ENCODE measurements at places on chromosomes 3 and 15.

DNA sequence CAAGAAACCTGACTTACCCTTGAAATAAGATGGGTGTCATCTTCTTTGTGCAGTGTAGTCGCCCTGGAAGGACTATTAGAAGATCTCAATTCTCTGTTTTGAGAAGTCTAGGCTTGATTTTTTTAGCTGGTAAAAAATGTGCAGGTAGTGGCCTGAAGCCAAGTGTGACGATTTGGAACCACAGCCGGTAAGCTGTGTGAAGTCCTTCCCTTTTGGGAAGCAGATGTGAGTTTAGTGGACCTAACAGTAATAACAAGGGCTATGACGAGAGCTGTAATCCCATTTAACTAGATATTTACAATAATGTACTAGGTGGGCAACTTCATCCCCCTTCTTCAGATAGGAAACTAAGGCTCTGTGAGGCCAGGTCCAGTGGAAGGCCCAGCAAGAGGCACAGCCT lies 81.7 kb upstream of the MYZAP start:
- no peak for DNase-seq

DNA sequence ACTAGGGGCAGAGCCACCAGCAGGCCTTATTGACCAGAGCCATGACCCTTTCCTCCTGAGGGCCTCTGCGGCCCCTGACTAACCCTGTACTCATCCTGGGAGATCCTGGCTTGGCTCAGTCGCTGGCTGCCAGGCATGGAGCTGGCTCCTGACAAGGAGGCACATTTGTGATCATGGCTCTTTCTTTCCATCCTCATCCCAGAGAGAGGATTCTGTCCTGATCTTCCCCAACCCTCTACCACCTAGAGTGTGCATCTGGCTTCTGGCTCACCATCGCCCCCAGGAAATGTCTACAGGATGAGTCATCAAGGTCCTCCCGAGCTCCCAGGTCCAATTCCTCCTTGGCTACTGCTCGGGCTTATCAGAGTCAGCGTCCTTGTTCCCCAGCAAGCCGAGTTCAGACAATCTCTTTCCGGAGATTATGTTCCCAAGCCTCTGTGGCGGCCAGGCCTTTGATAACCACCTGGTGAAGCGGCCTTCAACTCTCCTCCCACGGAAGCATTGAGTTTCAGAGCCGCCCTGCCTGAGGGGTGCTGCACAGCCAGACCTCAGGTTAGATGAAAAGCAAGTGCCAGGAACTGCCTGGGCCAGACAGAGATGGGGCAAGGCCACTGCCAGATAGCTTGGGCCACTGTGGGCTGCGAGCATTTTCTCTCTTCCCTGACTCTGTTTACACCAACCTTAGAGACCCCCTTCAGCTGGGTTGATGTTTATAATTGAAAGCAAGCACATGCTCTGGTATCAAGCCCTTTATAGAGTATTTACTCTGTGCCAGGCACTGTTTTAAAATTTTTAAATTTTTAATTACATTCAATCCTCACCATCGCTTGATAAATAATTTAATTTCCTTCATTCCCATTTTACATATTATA lies 44.3 kb upstream of the MRPS22 start:
- DNase-seq = no peak

- DNase-seq = no peak
Measured at GRCh38 chr3:58591517-58592510, 14.6 kb upstream of the FAM107A start.

DNA sequence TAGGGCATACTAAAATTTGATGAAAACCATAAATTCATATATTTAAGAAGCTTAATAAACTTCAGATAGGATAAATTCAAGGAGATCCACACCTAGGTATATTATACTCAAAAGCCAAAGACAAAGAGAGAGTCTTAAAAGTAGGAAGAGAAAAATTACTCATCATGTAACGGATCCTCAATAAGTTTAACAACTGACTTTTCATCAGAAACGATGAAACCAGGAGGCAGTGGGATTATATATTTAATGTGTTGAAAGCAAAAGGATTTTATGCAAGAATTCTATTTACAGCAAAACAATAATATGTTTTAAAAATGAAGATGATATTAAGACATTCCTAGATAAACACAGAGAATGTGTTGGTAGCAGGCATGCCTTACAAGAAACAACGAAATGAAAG lies 202.7 kb downstream of the OXSM start:
- no peak for DNase-seq

- no peak for DNase-seq
Measured at GRCh38 chr3:128524374-128525299, 31.6 kb upstream of the GATA2 start.

DNA sequence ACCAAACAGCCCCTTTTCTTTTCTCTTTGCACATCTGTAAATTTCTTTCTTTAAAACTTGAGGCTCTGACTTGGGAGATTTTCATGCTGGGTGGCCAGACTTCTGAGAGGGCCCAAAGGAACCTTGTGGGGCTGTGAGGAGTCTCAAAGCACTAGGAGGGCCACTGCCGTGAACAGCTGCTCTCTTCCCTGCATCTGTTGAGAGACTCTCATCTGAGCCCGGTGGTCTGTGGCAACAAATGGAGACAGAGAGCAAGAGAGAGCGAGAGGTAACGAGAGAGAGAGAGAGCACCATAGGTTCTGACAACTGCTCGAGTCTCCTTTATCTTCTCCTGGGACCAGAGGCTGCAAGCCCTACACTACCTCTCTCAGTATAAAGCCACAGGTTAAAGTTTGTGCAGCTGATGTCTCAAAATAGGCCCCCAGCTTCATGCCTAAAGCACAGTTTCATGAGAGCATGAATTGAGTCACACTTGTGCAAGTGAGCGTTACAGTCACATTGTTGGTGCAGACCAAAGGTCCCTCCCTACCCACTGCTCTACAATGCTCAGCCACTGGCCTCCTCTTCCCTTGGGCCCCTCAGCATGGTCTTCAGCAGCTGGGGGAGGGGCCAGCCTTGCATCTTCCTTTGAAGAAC lies 60.7 kb downstream of the ZNF621 start:
- DNase-seq = no peak

- no peak for DNase-seq
Measured at GRCh38 chr15:63331456-63331855, 50.2 kb downstream of the CA12 start.

- no peak for DNase-seq
Measured at GRCh38 chr15:89138999-89139612, 50.9 kb downstream of the ABHD2 start.

DNA sequence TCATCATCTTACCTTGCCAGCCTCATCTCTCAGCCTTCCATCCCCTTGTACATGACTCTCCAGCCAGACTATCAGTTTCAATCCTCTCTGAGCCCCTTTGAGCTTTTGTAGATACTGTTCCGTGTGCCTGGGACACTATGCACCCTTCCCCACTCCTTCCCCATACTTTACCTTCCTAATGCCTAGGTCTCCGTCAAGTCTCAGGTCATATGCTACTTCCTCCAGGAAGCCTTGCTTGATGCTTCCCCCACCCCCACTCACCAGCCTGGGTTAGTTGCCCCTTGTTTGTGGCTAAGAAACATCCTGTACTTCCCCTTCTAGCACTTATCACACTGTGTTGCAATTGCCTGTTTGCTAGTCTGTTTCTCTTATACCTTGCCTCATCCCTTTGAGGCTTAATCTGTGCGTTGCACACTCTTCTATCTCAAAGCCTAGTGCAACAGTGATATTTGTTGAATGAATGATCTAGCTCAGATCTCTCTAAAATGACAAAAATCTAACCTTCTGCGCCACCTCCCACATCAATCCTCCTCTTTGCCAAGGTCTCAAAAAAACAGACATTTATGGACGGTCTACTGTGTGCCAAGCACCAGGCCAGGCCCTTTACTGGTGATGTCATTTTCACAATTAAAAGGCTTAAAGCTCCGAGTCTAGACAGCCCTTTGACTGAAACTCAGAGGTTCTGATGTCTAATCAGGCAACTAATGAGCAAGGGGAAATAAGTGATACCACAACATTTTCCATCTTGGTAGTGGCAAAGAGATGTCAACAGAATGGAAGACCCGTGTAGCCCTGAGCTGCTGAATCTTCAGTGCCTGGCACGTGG lies 6.5 kb upstream of the USP3 start:
- no peak for DNase-seq

GRCh38 chr15:76140074-76140464 lies 80.3 kb downstream of the TMEM266 start:
- no peak for DNase-seq

GRCh38 chr3:25723802-25724201 lies 59.1 kb upstream of the TOP2B start:
- no peak for DNase-seq

GRCh38 chr3:155702745-155703591 lies 41.9 kb downstream of the PLCH1 start:
- no peak for DNase-seq

GRCh38 chr3:9930804-9931418 lies 2.7 kb upstream of the CRELD1 start:
- no peak for DNase-seq

DNA sequence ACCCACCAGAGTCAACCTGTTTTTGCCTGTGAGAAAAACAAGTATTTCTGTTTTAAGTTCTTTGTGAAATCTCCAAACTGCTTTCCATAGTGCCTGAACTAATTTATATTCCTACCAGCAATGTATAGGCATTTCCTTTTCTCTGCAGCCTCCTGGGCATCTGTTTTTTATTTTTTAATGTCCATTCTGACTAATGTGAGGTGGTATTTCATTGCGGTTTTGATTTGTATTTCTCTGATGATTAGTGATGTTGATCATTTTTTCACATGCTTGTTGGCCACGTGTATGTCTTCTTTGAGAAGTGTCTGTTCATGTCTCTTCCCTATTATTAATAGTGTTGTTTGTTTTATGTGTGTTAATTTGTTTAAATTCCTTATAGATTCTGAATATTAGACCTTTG lies 820.5 kb downstream of the MCTP2 start:
- DNase-seq = no peak

GRCh38 chr15:61633951-61634350 lies 404.8 kb upstream of the RORA start:
- DNase-seq = no peak

DNA sequence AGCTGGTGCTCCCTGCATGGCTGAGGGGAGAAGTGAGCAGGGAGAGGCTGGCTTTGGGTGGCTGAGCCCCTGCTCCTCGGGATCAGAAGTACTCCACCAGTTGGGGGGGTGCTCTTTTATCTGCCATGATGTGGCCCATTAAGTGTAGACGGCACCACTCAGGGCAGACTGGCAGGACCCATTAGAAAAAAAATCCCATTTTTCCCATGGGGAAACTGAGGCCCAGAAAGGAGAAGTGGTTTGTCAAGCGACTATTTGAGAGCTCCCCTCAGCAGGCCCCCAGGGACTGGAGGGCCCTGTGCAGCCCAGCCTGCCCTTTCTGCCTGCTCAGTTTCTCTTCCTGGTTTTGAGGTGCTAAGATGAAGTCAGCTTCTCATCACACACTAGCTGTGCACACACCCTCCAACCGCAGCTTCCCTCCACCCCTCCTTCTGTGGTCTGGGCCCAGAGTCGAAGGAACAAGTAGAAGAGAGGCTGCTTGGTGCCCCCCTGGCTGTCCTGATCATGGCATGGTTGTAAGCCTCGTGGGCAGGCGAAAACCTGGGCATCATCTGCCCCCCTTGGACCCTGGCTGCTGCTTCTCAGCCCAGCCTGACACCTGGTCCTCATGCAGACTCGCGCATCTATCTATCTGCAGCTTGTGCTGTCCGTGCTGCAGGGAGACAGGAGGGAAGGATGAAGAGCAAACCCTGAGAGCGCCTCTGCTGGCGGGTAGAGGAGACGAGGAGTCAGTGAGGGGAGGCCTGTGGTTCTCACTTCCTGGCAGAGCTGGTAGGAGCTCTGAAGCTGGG lies 5.6 kb downstream of the CSK start:
- DNase-seq = peak; percentile 57

GRCh38 chr15:76642671-76643070 lies 262.5 kb downstream of the SCAPER start:
- DNase-seq = no peak

- no peak for DNase-seq
Measured at GRCh38 chr15:74122403-74123130, 7.8 kb upstream of the ISLR2 start.

DNA sequence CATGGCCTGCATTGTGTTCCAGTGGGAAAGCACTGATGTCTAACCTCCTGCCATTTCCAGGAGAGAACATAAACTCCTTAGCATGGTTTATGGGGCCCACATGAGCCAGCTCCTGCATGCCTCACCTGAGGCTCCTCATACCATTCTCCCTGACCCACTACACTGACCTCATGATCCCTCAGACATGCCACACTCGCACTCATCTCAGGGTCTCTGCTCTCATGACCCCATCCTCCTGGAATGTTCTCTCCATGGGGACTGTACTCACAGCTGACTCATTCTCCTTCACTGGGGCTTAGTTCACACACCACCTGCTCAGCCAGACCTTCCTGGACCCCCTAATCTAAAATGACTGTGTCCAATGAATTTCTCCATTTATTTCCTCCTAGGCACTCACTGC lies 4.0 kb upstream of the LMCD1 start:
- DNase-seq = no peak

DNA sequence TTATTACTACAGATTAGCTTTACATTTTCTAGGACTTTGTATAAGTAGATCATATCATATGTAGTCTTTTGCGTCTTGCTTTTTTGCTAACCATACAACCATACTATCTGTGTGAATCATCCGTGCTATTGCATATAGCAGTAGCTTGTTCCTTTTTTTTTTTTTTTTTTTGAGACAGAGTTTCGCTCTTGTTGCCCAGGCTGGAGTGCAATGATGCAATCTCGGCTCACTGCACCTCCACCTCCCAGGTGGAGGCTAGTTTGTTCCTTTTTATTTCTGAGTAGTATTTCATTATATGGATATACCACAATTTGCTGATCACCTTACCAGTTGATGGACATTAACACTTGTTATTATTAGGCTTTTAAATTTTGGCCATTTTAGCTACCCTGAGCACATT lies 54.5 kb upstream of the TBL1XR1 start:
- DNase-seq = no peak

DNA sequence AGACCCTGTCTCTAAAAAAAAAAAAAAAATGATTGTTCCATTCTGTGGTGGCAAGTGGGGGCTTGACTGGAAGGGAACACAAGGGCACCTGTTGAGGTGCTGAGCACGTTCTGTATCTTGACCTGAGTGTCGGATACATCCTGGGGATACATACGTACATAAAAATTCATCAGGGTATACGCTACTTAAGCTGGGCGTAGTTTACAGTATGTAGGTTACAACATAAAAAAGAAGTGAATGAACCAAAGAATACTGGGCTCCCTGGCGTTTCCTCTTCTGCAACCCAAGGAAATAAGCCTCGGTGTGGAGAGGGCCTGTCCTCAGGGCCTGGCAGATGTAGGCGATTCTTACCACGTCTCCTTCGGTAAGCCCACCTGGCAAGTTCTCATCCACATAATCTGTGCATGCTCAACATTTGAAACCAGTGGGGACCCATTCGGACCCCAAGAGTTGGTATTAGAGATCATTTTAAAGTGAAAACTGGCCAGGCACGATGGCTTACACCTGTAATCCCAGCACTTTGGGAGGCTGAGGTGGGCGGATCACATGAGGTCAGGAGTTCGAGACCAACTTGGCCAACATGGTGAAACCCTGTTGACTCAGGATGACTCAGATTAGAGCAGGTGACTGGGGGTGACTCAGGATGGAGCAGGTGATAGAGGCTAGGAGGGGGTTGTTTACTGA lies 5.1 kb upstream of the MUC20 start:
- no peak for DNase-seq

GRCh38 chr3:32994045-32994444 lies 42.6 kb downstream of the CCR4 start:
- no peak for DNase-seq

- no peak for DNase-seq
Measured at GRCh38 chr15:38163658-38164057, 89.0 kb upstream of the SPRED1 start.

- DNase-seq = no peak
Measured at GRCh38 chr3:113697500-113698090, 1.2 kb upstream of the USF3 start.
